Stimulated activated CD4-positive, alpha-beta T cell treated with anti-CD3 and anti-CD28 coated beads, Interleukin-1b, Interleukin-23, amount 100 ng/mL, for 4 hours (primary cell): ENCODE measurements at places on chromosomes 4 and X.

- no peak for DNase-seq
Measured at GRCh38 chrX:72705111-72705510, 9.0 kb downstream of the PHKA1 start.

- no peak for DNase-seq
Measured at GRCh38 chr4:149441338-149441737, 374.3 kb downstream of the IQCM start.

- no peak for DNase-seq
Measured at GRCh38 chr4:79877511-79877910, 195.5 kb downstream of the ANTXR2 start.

DNA sequence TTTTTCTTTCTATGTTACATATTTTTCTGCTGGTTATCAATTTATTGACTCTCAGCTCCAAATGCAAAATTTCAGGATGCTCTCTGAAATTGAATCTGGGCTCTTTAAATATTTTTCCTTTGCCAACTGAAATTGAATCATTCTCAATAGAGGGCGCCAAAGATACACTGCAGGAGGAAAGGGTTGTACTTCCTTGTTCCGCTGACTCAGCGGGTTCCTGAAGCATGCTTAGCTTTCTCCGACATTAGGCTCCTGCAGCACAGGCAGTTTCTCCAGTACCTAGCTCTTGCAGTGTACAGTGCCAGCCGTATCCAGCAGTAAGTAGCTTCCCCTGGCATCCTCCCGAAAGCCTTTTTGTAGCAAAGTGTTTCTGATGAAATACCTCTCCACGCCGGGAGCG, 28.8 kb upstream of the CFAP47 start:
- no peak for DNase-seq

GRCh38 chrX:130728208-130728607, 174.8 kb downstream of the ENOX2 start:
- no peak for DNase-seq

DNA sequence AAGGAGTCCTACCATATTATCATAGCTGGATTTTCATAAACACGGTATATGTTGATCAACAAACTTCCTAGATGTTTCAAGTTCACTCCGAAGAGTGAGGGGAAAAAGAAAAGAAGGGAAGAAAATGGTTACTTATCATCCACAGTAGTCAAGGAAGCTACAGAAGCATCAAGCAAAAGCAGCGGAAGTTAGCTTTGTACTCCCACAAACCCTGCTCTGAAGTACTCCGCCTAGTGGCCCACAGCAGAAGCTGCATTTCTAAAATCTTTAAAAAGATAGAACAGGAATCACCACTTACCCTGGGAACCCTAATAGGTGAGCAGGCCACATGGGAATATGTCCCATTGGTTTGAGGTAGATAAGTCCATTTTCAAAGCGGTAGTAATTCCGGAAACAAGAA, 28.5 kb upstream of the FRG1 start:
- DNase-seq, result no peak

DNA sequence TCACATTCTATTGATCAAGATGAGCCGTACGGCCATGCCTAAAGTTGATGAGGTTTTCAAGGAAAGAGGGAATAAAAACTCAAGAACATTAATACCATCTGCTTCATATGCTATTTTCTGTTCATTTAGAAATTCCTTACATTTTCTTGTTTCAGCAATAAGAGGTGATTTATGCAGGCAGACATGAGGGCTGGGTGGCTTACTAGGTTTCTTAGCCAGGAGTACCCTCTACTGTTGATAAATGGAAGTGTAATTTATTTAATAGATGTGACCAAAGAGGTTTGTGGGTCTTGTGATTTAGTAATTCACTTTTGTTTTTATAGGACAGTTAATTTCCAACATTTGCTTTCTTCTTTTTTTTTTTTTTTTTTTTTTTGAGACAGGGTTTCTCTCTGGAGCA, 6.4 kb upstream of the SMIM9 start:
- no peak for DNase-seq

DNA sequence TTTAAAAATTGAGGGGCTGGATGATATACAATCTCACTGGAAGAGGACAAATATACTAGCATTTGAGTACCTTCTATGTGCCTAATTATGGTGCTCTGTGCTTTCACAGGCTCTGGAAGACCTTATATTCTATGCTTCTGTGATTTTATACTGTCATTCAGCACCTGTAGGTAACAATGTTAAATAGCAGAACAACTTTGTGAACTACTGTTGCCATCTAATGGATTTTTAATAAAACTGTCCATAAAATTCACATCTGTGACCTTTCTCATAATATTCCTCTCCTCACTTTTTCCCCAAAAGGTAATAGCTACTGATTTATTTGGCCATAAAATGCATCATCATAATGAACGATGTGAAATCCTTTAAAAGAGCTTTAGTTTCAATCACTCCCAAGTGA, 21.9 kb downstream of the POU3F4 start:
- DNase-seq, result no peak

- DNase-seq, result no peak
Measured at GRCh38 chrX:13412208-13412600, 92.4 kb upstream of the ATXN3L start.

GRCh38 chr4:108010167-108010566, 20.5 kb downstream of the HADH start:
- DNase-seq, result no peak

DNA sequence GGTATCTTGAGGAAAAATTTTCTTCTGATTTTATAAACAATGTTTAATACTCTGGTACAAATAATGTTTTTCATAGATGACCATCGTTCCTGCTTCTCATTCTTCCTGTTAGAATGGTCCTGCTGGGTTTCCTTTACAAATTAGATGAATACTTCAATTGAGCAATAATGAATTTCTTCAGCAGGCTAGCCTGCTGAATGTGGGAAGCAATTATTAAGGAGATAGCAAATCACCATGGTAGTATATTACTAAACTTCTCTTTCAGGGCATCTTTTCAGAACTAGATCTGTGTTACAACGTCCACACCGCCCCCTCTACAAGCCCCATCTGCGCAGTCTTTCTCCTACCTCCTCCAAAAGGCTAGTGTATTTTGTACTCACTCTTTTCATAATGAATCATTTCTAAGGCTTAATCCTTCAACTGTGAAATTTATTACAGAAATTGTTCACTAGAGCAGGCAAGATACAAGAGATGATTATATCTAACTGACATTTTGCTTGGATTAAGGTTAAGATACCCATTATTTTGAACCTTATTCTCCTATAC, 38.4 kb downstream of the GPRIN3 start:
- no peak for DNase-seq

DNA sequence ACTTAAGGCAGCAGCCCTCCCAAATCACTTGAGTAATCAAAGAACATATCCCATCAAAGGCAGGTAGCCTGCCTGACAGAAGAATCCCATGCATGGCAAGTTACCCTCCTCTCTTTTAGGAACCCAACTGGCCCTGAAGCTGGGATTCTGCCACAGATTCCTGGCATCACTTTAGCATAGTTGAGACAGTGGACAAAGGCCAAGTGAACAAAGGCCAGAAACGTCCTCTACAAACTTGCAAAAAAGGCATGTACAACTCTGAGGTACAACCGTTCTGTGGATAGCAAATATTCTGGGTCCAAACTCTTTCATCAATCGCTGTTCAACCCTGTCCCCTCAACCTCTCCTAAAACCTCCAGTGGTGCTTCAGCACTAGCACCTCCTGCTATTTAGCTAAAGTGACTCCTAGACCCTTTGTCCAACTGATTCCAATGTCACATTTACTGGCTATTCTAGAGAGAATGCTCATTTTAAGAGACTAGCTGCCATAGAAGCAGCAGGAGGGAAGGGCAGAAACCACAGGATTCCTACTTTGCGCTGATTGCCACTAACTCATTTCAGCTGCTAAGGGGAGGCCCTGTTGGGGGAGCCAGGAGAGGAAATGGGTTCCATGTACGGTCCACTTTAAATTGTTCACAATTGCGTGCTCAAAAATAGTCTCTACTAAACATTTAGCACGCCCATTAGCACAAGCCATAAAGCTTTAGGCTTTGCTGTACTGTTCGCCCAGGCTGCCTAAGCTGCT, 105.9 kb downstream of the SHROOM4 start:
- DNase-seq, result no peak

- no peak for DNase-seq
Measured at GRCh38 chr4:85995361-85995760, 364.5 kb downstream of the MAPK10 start.

DNA sequence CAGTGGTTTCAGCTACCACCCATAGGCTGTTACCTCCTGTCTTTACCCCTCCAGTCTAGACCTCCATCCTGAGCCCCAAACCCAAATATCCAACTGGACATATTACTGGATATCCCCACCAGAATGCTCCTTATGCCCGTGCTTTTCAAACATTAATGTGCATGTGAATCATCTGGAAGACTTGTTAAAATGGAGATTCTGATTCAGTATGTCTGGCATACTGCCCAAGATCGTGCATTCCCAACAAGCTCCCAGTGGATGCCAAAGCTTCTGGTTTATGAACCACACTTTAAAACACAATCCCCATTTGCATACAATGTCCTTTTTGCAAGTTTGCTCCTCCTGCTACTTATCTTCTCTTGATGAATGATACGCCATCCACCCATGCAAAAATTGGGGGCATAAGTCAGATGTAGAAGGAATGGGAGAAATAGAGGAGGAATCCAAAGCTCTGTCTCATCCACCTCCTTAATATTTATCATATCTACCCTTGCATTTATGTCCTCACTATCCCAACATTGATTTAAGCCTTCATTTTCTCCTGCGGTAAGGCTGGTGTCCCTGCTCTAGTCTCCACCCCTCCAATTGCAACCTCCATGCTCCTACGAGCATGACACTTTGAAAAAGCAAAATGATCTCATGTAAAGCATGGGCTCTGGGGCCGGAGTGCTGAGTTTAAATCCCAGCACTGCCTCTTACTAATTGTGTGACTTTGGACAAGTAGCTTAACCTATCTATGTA, 7.4 kb upstream of the PGRMC1 start:
- DNase-seq, result no peak

GRCh38 chr4:99841129-99841528, 24.5 kb downstream of the DAPP1 start:
- no peak for DNase-seq

DNA sequence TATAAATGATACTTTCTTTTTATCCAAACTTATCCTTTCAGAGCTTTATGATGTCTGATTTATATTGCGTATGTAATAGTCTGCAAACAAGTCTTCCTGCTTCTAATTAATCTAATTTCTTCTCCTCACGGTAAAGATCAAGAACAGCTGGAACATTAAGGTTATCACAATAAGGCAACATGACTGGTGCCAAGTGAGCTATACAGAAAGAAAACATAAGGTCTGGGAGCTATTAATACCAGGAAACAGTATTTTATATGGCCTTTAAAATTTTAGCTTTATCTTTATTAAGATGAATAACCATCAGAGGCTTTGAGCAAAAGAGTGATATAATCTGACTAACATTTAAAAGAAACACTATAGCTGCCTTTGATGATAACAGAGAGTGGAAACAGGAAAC, 28.7 kb upstream of the CABS1 start:
- no peak for DNase-seq

DNA sequence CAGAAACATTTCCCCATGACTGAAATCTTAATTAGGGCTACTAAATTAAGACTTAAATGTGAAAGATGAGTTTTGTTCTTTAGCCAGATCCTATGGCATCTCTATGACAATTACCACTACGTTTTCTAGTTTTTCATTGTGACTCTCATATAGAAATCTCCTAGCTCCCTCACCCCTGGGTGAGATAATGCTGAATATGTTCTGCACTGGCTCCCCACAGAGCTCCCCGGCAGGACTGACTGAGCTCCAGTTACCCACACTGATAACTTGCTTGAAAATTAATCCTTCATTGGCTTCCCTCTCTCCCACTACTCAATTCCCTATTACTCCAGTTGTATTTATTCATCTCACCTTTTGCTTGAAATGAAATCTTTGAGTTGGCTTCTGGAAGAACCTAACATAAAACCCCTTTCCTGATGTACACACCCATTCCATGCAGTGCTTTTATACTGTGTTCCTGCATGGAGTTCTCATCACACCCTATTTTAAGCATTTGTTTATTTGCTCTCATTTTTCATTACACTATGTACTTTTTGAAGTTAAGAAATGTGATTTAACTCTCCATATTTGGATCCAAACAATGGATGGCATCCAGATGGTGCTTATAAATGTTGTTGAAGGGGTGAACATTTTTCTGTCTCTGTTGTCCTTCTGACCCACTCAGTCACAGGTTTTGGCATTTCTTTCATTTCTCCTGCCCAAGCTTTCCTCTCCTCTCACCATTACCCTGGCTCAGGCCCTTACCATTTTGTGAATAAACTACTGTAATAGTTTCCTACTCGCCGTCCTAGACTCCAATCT, 623.4 kb downstream of the SPRY1 start:
- no peak for DNase-seq

DNA sequence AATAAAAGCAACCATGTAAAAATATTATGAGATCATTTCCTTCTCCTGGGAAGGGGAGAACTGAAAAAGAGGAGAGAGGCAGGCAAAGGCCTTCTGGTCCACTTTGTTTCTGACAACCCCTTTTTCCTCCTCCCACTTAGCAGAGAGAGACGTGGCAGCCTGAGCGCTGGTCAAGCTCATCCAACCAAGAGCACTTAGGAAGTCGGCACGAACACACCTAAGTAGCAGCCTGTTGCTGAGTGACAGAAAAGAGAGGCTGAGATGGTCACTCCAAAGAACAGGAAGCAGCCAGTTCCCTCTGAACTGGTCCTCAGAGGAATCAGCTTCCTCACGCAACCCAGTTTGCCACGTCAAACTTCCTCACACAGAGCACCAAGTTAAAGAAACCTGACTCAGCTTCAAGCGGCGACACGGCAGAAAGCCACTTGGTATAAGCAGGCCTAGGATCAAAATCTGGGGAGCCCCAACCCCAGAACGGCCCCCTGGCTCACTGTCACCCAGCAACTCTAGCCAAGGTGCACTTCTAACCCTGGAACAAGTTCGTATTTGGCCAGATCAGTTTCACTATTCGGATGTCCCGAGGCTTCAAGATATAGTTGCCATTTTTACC, 861 bp downstream of the SEC24D start:
- no peak for DNase-seq

DNA sequence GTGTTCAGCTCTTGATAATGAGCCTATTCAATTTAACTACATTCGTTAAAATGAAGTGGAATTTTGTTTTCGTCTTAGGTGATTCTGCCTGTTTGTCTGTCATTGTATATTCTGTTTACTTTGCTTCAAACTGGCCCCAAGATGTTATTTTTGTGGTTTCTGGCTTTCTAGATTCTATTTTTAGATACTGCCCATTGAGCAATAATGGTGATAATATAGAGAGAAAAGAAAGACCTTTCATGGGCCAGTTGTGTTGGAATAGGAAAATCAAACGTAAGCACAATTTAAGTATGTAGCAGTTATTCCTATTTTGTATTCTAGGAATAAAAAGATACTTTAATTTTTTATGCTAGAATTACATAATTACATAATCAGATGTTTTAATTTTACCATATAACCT, 4.0 kb downstream of the CDKN2AIP start:
- DNase-seq, result no peak

DNA sequence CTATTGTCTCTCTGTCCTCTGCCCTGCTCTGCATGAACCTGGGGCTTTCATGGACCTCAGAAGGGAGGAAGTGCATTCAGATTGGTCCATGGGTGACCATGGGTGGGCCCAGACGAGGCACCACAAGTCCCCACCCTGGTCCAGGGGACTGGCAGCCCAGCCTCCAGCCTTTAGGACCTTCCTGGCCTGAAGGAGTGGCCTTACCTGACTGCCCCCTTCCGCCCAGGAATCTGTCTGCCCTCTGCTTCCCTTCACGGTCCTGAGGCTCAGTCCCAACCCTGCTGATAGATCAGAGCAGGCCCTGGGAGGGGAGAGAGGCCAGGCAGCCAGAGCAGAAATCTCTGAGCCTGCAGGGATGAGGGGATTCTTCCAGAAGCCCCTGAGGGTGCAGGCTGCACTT, 455.4 kb downstream of the PCDH18 start:
- DNase-seq, result no peak
